HFFc6 (cell line): ENCODE measurements at places on chromosomes 16 and 17.
A peak's percentile ranks its signal among the peaks of the same experiment; 100 is the strongest.

DNA sequence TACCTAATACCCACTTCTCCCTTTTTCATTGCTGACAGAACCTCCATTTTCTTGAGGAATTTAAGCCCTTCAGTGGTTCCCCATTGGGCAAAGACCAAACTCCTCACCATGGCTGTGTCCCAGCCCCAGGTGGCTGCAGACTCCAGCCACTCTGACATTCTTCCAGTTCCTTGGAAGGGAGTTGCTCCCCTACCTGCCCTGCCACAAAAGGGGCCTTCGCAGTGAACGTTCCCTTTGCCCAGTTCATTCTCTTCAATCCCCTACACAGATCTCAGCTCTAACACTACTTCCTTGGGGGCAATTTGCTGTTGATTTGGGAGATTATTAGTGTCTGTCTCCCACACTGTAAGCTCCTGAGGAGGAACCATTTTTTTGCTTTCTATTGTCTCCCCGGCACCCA lies 3.2 kb upstream of the AKTIP start:
- DNase-seq: no peak

DNA sequence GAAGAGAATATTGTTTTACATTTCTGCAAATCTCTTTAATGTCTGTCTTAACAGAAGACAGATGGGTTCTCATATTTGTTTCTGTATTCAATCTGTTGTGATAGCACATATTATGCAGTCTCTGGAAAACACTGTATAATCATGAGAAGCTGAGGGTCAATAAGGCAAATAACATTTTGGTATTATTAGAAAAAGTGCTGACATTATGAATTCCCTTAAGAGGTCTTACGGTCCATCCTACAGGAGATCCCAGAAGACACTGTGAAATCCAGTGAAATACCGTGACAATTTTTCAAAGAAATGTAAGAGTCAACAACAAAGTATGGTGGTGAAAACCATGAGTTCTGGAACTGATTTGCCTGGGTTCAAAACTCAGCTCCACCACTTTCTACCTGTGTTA lies 42.3 kb downstream of the ABCA5 start:
- no peak for DNase-seq

DNA sequence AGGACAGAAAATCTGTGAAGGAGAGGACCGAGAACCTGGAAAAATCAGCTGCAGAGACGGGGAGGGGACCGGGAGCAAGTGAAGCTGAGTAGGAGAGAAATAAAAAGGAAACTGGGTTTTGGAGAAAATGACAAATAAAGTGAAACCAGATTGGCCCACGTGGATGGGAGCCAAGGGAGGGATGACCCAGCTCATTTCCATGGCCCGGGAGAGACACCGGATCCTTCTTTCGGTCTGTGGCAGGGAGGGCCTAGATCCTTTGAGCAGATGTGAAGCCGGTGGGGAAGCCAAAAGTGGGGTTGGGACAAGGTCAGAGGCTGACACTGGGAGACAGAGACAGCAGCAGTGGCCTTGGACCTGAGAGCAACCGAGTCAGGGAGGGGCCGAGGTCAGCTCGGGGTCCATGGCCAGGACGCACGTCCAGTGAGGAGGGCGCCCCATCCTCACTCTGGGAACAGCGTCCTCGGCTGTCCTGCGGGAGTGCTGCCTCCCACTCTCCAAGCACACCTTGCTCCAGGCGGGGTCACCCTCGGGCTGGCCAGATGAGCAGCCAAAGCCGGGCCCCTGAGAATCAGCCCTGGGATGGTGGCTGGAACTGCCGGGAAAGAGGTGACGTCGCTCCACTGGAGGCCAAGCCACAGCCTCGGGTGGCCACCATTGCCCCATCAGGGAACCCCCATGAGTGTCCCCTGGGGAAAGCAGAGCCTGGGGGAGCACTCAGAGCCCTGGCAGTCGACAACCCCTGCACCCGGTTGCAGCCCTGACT lies 50.8 kb upstream of the CDR2 start:
- DNase-seq: peak; percentile 31

DNA sequence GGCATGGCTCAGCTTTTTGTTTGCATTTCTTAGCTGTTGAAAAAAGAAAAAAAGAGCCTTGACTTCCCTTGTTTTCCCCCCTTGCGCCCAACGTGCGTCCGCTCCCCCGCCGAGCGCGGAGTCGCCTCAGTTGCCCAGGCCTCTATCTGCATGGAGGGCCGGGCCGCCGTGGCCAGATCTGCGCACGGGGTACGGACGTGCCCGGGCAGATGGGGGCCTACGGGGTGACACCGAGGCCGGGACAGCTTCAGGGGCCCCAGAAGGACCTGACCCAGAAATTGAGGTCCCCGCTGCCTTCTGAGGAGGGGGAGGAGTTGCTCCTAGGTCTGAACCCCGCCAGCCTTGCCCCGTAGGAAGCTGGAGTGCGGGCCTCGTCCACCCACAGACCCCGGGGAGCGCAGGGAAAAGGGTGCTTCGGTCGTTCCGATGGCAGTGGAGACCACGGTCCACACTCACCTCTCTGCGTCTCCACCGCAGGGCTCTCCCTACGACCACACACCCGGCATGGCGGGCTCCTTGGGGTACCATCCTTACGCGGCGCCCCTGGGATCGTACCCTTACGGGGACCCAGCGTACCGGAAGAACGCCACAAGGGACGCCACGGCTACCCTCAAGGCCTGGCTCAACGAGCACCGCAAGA lies 1.5 kb downstream of the IRX5 start:
- no peak for DNase-seq

DNA sequence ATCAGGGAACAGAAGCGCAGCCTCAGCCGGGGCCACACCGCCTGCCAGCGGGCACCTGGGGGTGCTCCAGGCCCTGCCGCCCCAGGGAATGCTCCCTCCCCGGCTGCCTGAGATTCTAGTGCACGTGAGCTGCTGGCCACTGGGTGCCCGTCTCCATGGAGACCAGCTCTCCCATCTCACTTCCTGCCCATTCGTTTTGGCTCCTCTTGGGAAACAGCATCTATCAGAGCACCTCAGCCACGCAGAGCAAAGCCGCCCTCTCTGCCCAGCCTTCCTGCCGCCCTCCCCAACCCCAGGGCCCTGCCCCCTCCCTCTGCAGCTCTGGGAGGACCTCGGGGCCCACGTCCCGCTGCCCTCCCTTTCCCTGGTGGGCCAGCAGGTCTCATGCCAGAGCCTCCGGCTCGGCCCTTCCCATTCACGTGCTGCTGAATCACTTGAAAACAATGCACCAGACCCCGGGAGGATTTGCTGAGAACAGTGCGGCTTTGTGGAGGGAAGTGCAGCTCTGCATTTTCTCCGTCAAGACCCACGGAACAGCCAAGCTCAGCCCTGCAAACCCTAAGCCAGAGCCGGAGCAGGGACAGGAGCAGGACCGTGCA lies 19.4 kb downstream of the CEP295NL start:
- DNase-seq: peak; percentile 96

- DNase-seq: no peak
Measured at GRCh38 chr17:31583772-31584356, 192.4 kb downstream of the RAB11FIP4 start.

GRCh38 chr16:57985204-57986181 lies 14.6 kb upstream of the CNGB1 start:
- DNase-seq: no peak

DNA sequence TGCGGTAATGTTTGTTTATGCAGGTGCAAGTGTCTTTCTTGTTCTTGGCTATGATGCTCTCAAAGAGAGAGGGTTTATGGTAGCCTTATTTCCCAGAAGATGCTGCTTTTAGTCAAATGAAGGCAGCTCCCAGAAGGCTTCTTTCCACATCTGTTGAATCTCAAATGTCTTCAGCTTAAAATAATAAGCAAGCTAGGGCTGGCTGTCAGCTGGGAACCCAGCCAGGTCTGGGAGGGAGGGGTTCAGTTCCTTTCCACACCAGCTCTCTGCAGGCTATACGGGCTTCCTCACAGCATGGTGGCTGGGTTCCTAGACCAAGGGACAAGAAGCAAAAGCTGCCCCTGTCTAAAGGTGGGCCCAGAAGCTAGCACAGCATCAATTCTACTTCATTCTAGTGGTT lies 47.4 kb upstream of the ATF7IP2 start:
- no peak for DNase-seq

DNA sequence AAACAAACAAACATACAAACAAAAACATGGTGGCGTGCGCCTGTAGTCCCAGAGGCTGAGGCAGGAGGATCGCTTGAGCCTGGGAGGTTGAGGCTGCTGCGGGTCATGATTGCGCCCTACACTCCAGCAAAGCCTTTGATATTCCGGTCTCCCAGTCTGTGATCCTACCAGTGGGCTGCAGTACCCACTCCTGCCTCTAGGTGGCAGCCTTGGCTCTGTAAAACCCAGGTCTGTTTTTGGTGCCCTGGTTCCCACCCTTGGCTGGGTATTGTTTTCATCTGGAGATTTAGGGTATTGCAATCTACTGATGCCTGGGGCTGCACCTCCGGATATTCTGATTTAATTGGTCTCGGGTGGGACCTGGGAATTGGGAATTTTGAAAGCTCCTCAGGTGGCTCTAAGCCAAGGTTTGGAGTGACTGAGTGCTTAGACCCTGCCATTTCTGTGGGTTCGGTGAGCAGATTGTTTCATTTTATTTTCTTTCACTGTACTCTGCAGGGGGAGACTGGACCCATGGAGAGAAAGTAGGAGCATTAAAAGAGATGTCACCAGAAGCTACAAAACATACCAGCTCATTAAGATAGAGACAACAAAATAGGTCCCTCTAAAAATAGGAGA lies 40.5 kb downstream of the MYH3 start:
- DNase-seq: peak; percentile 74

DNA sequence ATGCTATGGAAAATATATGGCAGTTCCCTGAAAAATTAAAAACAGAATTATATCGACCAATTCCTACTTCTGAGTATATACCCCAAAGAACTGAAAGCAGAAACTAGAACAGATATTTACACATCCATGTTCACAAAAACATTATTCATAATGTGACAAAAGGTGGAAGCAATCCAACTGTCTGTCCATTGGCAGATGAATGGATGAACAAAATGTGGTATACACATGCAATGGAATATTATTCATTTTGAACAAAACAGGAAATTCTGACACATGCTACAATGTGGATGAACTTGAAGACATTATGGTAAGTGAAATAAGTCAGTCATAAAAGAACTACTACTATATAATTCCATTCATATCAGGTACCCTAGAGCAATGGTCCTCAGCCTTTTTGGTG lies 263.5 kb upstream of the AXIN2 start:
- DNase-seq: no peak

GRCh38 chr16:67230809-67231660 lies 4.1 kb downstream of the TMEM208 start:
- DNase-seq: no peak

- no peak for DNase-seq
Measured at GRCh38 chr16:19415461-19415860, 2.2 kb upstream of the TMC5 start.

DNA sequence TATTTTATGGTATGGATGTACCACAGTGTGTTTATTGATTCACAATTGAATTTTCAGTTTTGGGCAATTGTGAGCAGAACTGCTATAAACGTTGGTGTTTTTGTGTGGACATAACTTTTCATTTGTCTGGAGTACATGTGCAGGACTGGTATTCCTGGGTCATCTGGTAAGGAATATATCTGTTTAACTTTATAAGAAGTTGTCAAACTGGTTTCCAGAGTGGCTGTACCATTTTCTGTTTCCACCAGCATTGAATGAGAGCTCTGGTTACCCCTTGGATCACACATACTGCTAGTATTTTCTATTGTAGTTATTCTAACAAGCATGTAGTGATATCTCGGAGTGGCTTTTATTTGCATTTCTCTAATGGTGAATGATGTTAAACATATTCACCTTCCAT lies 24.3 kb downstream of the TMEM238L start:
- no peak for DNase-seq

GRCh38 chr17:39641883-39642282 lies 4.9 kb downstream of the STARD3 start:
- DNase-seq: no peak

GRCh38 chr17:28491860-28492259 lies 14.3 kb upstream of the FOXN1 start:
- DNase-seq: no peak

- no peak for DNase-seq
Measured at GRCh38 chr17:56945938-56946505, 14.8 kb downstream of the COIL start.

DNA sequence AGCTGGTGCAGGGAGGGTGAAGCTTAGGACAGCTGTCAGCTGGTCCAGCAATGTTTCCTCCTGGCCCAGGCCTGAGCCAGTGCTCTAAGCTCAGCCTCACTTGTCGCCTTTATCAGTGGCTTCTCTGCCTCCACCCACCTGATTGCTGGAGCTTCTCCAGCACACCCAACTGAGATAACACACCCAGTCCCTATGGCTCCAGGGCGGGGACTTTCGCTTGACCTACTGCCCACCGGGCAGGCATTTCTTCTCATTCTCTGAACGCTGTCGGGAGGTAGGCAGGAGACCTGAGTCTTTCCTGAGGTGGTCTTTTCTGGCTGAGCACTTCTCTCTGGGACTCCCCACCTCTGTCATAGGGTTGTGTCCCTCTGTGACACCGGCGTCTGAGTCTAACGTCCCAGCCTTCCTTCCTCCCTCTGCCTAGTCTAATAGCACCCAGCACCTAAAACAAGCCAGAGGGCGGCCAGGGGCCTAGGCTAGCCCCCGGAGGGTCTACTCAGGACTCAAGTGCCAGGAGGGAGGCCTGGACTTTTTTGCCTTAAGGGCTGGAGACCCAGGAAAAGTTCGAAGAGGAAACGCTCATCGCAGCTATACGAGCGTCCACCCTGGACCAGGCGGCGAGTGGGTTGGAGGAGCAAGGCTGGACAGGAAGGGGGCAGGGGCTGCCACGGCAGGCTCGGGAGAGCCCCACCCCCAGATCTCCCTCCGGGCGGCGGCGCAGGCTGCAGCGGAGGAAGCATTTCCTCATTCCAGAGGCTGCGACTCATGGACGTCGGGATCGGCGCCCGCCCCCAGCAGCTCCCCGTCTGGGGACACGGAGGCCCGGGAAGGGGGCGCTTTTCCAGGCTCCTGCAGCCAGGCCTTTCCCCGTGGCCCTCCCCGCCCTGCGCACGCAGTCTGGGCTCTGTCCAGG lies 756 bp downstream of the TAX1BP3 start:
- DNase-seq: peak; percentile 91

- no peak for DNase-seq
Measured at GRCh38 chr17:31128241-31128640, 33.5 kb downstream of the NF1 start.

DNA sequence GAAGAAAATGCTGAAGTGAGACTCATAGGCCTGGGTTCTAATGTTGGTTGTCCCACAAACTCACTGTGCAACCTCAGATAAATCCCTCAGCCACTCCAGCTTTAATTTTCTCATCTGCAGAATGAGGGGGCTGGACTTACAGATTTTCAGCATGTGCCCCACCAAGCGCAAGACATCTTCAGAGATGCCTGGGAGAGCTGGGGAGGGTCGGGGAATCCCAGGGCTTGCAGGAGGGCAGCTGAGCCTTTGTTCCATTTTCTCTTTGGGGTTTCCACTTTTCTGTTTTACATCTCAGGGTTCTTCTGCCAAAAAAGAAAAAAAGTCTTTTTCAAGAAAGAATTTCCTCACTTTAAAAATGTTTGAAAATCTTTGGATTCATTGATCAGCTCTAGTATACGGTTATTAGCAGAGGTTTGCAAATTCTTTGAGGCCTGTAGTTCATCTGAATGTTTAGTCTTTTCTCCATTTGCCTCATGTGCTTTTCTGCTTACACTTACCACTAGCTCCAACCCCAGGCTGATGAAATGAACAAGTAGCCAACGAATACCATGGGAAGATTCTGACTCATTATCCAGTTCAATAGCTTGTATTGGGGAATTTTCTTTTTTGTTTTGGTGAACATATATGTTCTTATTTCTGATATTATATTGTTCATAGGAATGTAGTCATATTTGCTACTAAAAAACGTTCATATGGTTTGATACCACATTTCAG lies 56.4 kb downstream of the CHD9 start:
- DNase-seq: no peak
